ENCODE measurements at places on chromosomes 6 and 20.

DNA sequence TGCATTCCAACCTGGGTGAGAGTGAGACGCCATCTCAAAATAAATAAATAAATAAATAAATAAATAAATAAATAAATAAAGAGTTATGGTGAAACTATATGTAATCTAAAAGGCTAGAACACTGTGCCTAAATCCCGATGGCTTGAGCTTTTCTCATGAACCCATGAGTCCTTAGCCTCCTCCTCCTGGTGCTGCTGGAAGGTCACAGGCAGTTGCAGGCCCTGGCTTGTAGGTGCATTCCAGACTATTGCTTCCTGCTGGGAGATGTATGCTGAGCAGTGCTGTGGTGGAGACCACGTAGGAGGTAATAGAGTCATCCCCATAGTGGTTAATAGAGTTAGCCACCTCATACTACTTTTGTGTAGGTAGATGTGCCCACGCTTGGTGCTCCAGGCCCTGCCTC, 12.5 kb downstream of the PTK7 start:
- no peak for DNase-seq

GRCh38 chr20:46807998-46808397, 86.6 kb upstream of the EYA2 start:
- DNase-seq: no peak

DNA sequence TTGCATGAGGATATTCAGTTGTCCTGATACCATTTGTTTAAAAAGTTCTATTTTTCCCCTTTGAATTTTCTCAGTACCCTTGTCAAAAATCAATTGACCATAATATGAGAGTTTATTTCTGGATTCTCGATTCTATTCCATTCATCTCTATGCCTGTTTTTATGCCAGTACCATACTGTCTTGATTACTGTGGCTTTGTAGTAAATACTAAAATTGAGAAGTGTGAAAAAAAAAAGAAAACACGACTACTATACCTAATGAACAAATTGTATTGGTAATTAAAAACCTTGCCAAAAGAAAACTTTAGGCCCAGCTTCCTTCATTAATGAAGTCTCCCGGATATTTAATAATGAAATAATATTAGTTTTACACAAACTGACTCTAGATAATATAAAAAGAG, 185.7 kb downstream of the TBC1D7 start:
- no peak for DNase-seq

GRCh38 chr20:56773749-56774148, 144.6 kb downstream of the TFAP2C start:
- DNase-seq: no peak

DNA sequence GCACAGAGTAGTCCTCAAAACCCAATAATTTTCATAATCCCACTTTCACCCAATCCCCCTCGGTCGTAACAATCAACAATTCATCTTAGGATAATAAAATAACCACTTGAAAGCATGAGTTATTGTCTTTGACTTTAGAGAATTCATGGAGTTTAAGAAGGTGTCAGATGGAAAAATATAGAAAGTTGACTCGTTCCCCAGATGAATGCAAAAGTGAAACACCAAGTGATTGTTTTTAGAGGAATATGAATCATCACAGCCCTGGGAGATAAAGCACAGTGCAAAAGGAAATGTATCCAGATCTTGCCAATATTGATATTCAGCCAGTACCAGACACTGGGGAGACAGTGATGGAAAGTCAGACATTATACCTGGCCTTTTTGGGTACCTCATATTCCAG, 860.5 kb downstream of the DHX35 start:
- DNase-seq: no peak

GRCh38 chr20:57653910-57654309, 33.7 kb upstream of the ZBP1 start:
- DNase-seq: no peak

DNA sequence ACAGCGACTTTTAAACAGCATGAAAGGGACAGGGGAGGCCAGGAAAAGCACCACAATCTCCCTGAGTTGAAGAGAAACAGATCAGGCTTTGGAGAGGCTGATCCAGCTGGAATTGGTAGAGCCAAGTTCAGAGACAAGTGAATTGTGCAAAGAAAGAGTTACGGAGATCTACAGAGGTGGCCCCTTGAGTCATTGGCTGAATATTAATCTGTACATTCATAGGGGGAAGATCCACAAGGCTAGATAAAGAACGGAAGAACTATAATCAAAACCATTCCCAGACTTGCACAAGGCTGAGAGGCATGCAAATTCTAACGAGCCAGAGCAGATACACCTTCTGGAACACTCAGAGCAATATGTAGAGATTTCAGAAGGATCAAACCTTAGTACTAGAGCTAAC, 14.2 kb upstream of the FOXQ1 start:
- DNase-seq: no peak

- DNase-seq: no peak
Measured at GRCh38 chr20:29878777-29879442, 1378.6 kb upstream of the DEFB115 start.

GRCh38 chr6:163620670-163621330, 206.3 kb downstream of the QKI start:
- no peak for DNase-seq

- no peak for DNase-seq
Measured at GRCh38 chr6:145241039-145241438, 494.3 kb downstream of the EPM2A start.

Data from stimulated activated CD8-positive, alpha-beta memory T cell treated with anti-CD3 and anti-CD28 coated beads, Interleukin-2, amount 100 ng/mL, for 1 hour (primary cell).